ENCODE measurements at places on chromosomes 1 and 21.
A peak's percentile ranks its signal among the peaks of the same experiment; 100 is the strongest.

DNA sequence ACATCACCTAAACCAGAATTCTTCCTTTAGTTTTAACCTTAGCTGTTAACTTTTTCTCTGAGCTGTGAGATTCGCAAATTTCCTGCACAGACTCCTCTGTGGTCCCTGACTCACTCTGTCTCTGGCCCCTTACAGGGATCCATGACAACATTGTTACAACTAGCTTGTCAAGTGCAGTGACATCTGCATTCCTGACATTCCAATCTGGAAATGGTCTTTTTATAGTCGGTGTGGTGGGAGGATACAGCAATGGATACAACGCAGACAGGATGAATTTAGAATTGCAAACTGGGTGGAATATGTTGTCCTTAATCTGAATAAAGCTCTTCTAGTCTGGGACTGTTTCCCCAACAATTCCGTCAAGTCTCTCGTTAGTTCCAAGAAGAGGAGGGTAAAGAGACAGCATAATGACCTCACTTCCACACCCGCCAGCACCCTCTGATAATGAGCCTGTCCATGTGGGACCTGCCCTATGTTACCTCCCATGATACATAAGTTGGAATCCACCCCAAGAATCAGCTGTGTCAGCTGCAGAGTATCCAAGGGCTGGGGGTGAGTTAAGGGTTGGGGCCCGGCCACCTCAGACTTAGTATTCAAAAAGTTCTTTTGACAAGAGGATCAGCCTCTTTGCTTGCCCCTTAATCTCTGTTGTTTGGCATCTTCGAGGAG is 49.4 kb downstream of the ILDR2 start:
- no peak for DNase-seq

- no peak for DNase-seq
Observed at GRCh38 chr1:41607808-41608207, 123.3 kb upstream of the EDN2 start.

- DNase-seq, result no peak
Observed at GRCh38 chr1:169363046-169363730, 4.4 kb downstream of the NME7 start.

DNA sequence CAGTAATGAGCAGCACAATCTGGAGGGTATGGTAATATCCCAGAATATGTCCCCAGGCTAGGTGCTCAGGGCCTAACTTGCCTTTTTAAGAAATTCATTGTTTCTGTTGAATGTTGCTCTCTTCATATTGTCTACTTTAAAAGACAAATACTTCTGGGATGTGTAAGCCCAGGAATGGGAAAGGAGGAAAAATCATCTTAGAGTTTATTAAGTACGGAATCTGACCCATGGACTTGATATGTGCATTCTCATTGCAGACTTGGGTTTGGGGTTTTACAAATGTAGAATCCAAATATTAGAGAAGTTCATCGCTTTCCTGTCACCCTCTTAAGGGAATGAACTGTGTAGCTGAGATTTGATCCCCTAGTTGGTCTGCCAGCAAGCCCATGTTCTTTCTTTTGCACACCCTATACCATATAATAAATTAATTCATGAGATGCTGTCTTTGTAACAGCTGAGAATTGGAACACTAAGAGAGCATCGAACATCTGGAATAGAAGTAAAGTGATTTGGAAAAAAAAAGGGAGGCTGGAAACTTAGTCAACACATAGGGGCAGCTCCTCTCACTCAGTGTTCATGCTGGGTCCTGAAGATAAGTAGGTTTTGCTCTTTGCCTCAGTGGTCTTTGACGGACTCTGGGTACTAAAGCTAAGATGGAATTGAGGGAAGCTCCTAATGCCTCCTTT is 235.8 kb upstream of the C1orf105 start:
- DNase-seq, result no peak

DNA sequence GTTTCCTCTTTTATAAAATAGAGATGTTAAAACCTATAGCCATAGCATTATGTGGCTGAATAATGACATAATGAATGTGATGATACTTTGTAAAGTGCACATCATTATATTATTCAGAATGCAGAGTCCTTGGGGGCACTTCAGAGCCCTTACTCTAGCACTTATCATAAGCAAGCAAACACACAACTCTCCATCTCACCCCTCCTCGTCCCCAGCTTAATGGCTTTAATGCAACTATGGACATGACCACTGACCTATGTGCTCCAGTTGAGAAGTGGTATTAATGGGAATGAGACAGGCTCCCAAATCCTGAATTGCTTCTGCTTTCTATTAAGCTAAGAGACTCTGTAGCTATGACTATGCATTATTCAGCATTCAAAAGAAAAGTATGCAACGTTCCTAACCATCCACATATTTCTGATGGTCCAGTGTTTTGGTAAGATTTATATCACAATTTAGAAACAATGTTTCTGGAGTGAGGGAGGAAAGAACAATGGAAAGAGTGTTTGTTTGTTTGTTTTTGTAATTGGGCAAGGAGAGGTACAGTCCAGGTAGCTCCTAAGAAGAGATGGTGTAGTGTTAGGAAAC is 194.0 kb upstream of the PLXNA2 start:
- no peak for DNase-seq

- DNase-seq, result no peak
Observed at GRCh38 chr1:77040826-77041225, 173.5 kb downstream of the ST6GALNAC5 start.

DNA sequence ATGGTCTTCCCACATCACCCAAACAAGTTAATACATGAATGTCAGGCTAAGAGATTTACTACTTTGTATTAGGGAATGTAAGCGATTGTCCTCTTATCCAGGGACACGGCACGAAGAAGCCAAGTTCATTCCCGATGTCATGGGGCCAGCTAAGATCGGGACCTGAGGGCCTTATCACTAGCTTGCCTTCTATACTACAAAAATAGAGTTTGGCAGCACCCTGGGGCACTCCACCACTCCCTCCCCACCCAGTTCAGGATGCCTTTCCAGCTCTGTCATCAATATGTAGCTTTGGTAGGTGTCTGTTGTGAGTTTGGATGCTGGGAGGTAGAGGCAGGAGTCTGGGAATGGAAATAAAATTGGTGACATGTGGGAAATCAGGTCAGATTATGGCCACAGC is 197.5 kb downstream of the ATG4C start:
- DNase-seq, result no peak

GRCh38 chr1:67580691-67581403 is 104.2 kb upstream of the GADD45A start:
- no peak for DNase-seq

DNA sequence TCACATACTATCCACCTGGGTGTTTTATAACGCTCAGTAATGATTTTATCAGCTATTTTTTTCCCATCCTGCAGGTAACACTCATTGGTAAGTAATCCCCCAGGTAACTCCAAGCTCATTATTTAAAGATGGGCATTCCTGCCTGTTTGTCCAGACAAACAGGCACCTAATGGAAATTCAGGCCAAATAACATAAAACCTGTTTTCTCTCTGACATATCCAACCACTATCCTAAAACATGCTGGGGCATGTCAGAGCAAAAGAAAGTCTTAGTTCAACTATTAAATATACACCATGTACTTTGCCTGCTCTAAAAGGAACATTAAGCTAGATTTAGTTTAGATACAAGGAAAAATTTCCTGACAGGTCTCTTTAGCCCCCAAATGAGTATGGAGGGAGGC is 987.7 kb downstream of the TTLL7 start:
- DNase-seq, result no peak

DNA sequence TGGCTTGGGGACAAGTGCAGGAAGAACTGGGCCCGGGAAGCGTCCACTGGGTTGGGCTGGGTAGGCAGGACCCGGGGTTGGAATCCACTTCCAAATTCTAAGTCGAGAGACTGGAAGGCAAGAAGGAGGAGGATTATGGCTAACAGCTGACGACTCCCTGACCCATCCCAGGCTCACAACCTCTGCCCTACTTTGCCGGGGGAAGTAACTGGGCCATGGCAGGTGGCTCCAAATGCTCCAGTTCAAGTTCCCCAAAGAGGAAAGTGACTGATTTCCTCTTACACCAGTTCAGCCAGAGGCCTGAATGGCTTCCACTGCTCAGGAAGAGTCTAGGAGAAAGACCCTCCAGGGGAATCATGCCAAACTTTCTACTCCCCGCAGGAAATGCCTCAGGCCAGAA is 11.4 kb downstream of the EMC1 start:
- DNase-seq, result no peak

- no peak for DNase-seq
Observed at GRCh38 chr21:39924577-39925308, 57.5 kb downstream of the PCP4 start.

- DNase-seq, result no peak
Observed at GRCh38 chr1:217896490-217896889, 265.3 kb downstream of the SPATA17 start.

GRCh38 chr1:163747261-163747660 is 425.5 kb downstream of the NUF2 start:
- no peak for DNase-seq

DNA sequence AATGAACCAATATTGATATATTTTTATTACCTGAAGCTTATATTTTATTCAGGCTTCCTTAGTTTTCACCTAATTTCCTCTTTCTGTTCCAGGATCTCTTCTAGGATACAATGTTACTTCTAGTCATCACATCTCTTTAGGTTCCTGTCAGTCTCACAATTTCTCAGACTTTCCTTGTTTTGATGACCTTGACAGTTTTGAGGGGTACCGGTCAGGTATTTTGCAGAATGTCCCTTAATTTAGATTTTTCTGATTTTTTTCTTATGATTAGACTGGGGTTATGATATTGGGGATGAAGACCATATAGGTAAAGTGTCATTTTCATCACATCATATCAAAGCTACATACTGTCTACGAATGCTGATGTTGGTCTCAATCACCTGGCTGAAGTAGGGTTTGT is 167.5 kb downstream of the LMX1A start:
- DNase-seq, result no peak

- DNase-seq, result no peak
Observed at GRCh38 chr1:72322910-72323309, 40.6 kb upstream of the NEGR1 start.

GRCh38 chr1:40906781-40907400 is 44.7 kb upstream of the CITED4 start:
- DNase-seq, result no peak

- no peak for DNase-seq
Observed at GRCh38 chr21:42764883-42765282, 111.5 kb downstream of the PDE9A start.

- DNase-seq, result no peak
Observed at GRCh38 chr1:14140831-14141401, 440.9 kb downstream of the PRDM2 start.

DNA sequence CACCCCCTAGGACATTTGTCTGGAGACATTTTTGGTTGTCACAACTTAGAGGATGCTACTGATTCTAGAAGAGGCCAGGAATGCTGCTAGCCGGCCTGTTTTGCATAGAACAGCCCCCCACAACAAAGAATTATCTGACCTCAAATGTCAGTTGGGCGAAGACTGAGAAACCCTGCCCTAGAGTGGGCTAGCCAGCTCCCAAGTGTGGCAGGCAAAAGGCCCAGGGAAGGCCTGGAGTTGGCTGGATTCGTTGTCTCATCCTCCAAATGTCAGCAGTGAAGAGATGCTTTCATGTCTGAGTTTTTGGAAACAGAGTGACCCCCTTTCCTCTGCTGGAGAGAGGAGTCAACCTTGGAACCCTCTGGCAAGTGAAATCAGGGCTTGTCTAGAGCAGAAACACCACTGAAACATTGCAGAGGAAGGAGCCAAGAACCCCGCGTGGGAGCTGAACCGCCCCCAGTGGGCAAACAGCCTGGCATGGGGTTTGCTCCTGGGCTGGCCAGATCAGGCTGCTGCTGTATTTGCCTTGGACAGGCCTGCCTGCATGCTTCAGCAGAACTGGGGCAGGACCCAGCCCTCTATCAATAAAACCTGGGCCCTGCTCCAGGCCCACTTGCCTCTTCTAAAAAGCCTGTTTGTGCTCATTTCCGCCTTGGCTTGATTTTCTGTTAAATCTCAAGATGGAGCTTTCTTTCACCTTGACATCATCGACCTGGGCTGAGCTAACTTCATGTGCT is 32.9 kb downstream of the RASSF5 start:
- no peak for DNase-seq

DNA sequence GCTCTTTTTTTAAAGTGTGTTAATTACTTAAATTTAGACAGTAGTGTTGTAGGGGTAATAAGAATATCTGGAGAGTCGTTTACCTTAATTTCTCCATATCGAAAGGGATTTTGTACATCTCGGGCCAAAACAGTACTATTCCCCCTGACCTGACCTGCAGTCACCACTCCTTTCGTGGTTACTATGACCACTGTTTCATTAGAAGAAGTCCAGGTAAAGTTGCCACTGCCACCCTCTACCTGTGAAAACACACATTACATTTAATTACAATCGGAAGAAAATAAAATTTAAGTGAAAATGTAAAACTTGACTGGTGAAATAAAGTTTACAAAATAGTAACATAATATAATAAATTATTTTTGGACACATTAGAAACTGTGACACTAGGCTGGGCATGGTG is 37.2 kb downstream of the NUP210L start:
- DNase-seq, result no peak

- no peak for DNase-seq
Observed at GRCh38 chr1:247330548-247331171, 1.0 kb downstream of the ZNF496 start.

DNA sequence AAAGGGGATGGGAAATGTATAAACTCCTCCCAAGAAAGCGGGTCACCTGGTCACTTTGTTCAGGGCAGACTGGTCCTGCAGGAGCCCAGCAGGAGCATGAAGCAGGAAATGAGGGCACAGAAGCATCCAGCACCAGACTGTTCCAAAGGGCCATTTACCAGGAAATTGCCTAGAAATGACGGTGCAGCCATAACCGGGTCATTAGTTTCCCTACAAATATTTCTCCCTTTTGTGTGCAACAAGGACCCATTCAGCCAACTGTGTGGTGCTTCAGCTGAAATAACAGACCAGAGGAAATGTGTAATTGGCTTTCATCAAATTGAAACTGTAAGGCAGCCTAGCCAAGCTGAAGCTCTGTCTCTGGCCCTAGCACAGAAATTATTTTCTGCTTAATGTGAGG is 7.6 kb upstream of the CTTNBP2NL start:
- DNase-seq, result no peak

DNA sequence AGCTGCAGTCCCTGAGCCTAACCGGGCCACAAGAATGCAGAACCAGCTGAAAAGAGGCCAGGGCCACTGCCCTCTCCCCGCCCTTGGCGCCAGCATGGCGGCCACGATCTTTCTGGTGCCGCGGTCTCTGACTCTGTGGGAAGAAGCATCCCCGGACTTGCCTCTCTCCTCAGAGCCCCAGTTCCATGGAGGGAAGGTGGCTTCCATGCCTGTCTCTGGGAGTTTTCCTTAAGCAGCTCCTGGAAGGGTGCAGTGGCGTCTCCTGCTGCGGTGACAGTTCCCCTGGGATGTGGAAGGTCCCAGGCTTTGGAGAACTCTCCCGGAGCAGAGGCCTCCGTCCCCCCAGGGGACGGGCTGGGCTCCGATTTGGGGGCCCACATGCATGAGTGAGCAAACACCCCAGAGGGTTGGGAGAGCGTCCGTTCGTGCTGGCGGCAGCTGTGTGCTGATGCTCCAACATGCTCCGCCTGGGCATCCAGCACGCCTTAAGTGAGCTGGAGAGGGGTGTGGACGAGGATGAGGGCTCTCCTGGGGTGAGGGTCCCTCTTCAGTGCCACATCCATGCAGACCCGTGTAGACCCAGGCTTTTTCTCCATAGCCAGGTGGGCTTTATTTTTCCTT is 109.8 kb upstream of the COL6A1 start:
- DNase-seq, result no peak

GRCh38 chr1:157092831-157093230 is 6.8 kb downstream of the ETV3L start:
- DNase-seq, result no peak

- peak; percentile 53 for DNase-seq
Observed at GRCh38 chr21:41953249-41953830, 478 bp downstream of the C2CD2 start.

- no peak for DNase-seq
Observed at GRCh38 chr1:20220036-20220435, 33.7 kb upstream of the PLA2G2C start.

GRCh38 chr1:33703464-33703863 is 160.4 kb upstream of the HMGB4 start:
- DNase-seq, result no peak

Measured in NCI-H526 (cell line).